ENCODE measurements at places on chromosomes 12 and 14.
A peak's percentile ranks its signal among the peaks of the same experiment; 100 is the strongest.

DNA sequence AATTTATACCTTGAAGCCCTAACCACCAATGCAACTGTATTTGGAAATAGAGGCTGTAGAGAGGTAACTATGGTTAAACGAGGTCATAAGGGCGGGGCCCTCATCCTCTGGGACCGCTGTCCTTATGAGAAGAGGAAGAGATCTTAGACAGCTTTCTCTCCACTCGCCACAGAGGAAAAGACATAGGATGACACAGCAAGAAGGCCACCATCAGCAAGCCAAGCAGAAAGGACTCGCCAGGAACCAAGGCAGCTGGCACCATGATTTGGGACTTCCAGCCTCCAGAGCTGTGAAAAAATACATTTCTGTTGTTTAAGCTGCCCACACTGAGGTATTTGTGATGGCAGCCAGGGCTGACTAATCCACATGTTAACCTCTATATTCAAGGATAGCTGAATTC is 30.4 kb upstream of the BCAT1 start:
- DNase-seq: peak; percentile 38

DNA sequence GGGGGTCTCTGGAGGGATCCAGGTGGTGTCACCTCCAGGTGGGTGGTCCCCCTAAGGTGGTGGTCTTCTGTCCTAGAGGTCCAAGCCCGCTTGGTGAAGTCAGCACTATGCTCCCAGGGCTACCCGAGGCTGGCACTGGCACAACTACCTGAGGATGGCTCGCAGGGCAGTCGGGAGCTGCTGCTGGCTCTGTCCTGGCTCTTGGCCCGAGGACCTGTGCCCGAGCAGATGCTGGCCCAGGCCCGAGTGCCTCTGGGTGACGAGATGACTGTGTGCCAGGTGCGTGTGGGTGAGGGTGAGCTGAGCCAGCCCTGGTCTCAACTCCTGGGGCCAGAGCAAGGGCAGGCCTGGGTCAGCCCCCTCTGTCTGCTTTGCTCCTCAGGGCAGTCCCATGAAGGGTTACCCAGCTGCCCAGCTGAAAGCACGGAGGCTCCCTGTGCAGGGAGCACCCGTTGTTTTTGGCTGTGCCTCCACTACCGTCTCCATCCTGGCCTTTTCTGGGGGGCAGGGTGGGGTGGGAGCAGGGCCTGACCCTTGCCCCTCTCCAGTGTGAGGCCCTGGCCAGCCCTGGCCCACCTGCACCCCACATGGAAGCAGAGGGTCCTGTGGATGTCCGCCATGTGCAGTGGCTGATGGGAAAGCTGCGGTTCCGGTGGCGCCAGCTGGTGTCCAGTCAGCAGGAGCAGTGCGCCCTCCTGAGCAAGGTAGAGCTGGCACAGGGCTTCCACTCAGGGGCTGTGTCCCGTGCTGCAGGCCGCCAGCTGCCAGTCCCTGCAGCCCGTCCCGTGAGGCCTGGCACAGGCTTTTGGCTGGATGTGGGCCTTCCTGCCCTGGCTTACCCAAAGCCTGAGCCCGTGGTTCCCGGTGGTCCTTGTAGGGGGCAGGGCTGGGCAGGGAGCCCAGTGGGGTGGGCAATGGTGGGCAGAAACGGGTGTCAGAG is 1.3 kb downstream of the TEDC1 start:
- DNase-seq: peak; percentile 34

DNA sequence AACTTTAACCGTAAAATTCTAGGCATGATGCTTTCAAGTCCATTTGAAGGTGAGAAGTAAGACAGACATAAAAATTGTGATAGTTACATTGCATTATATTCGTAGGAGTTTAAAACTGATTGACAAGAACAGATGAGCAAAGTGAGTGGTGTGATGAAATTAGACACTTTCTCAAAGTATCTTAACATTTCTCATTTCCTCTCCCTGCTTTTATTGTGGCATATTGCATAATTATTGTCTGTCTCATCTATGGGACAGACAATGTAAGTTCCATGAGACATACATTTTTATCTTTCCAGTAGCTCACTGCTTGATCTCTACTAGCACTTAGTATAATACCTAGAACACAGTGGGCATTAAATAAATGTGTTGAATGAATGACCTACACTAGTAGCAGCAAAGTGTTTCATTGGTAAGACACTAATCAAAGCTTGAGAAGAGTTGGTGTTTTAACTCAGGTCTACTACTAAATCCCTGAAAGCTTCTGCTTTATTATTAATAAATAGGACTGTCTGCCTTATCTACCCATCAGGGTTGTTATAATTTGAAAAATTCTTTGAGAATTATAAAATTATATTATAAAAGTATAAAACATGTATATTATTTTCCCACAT is 19.0 kb downstream of the A2M start:
- DNase-seq: no peak

DNA sequence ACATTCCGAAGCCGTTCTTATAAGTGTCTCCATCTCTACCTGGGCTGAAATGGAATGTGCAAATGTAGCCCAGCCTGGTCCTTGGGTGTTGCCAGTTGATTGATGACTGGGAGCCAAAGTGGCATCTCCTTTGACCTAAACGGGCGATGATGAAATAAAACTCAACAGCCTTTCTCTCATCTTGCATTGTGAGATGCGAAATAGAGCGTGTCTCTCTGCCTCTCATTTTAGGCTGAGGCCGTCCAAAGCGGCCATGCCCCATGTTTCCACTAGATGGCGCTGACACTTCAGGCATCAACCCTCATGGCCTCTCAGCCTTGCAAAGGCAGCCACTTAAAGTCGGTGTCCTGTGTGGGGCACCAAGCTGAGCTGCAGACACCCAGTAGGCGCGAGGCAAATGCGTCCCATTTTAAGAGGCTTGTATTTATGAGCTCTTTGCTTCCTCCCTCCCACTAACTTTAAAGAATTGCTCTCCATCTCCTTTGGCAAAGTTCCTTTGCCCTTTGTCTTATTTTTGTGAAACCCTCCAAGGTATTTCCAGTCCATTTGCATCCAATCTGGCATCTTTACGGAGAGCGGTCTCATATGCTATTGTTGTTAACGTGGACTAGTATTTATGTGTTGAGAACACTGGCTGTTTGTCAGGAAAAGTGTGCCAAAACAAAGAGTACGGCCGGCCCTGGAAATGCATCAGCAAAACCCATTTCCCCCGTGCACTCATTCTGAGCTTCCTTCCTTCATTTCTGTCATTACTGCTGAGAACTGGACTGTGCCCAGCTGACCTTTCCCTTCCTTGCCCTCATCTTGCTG is 25.0 kb downstream of the GPRC5A start:
- peak; percentile 76 for DNase-seq

DNA sequence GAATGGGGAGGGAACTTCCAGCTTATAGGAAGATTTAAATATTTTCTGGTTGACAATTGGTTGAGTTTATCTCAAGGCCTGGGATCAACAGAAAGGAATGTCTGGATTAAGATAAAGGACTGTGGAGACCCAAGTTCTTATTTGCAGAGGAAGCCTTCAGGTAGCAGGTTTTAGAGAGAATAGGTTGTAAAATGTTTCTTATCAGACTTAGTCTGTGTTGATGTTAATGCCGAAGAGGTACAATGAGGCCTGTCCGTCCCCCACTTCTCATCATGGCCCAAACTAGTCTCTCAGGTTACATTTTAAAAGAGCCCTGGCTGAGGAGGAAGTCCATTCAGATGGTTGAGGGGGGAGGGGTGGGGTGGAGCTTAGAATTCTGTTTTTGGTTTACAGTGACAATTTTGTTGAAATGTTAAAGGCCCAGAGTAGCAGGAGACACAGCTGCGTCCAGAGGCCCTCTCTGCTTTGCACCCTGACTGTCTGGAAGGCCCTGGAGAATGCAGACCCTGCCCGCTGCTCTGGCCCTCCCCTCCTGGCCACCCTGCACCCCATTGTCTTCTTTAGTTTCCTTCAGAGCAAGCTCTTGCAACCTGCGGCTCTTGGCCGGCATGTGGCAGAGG is 672.5 kb upstream of the TMEM132C start:
- no peak for DNase-seq

GRCh38 chr12:49553512-49554088 is 14.3 kb downstream of the MCRS1 start:
- DNase-seq: no peak

- no peak for DNase-seq
These were observed 468.4 kb upstream of the FOXG1 start for GRCh38 chr14:28298156-28298555.

DNA sequence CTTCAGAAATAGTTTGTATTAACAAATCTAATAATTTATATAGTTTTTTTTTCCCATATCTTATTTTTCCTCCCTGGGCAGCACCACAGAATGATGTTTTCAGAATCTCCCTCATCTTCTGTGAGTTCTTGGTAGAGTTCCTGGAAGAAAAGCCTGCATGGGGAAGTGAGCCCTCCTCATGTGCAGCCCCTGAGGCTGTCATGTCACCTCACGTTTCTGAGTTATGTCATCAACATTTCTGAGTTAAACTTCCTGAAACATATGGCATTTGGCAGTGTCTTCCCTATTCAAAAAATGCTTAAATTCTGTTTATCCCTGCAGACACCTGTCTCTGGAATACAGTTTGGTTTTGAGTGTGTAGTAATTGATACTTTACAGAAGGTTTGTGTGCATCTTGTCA is 979.0 kb downstream of the TMEM121 start:
- no peak for DNase-seq

- DNase-seq: no peak
These were observed 711.1 kb upstream of the SEL1L start for GRCh38 chr14:82244791-82245190.

DNA sequence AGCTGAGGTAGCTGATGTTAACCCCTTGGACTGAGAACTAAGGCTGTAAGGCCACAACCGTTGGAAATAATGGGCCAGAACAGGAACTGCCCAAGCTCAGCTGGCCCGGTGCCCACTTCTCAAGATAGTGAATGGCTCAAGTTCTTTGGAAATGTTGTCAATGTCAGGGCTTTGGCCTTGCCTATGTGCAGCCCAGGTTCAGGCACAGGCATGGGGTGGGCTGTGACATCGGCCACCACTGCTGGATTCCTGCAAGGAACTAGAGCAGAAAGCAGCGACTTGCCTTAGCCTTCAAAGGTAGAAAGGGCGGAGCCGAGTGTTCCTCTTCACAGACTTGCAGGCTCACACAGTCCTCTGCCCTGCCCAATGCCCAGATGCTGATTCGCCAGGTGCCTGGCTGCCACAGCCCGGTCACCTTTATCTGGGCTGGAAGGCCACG is 291.2 kb downstream of the ZFP36L1 start:
- DNase-seq: no peak

- no peak for DNase-seq
These were observed 270.2 kb downstream of the SSPN start for GRCh38 chr12:26465419-26466097.

GRCh38 chr12:16291032-16291431 is 13.5 kb upstream of the SLC15A5 start:
- DNase-seq: no peak

GRCh38 chr14:99274346-99275221 is 2.6 kb upstream of the BCL11B start:
- peak; percentile 84 for DNase-seq

DNA sequence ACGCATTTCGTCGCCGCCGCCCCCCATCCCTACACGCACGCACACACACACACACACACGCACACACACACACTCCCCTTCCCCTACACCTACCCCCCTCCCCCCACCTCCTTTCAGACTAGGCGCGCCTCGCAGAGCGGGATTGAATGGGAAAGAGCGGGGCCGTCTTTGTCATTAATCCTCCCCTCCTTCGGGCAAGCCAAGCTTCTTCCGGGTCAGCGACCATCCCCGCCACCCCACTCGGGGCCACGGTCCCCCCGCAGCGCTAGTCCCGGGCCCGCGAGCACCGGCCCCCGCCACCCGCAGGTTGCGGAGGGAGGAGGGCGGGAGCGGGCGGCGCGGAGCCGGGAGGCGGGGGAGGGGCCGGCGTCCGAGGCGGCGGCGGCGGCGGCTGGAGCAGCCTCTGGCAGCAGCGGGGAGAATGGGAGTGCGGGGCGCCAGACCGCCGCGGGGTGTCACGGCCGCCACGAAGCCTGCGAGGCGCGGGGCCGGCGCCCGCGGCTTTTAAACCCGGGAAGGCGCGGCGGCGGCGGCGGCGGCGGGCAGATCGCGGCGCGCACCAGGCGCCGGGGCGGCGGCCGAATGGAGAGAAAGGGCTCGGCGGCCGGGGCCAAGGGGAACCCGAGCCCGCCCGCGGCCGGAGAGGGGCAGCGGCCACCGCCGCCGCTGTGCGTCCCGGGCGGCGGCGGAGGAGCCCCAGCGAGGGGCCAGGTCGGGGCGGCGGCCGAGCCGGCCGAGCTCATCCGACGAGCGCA is at the start of gene TTC9:
TTC9 (plus strand) TSS at position 369 of the 755 bp plus-strand sequence; CDS start at position 583, 214 bp downstream.
- no peak for DNase-seq

GRCh38 chr14:75175677-75176141 is 703 bp downstream of the TMED10 start:
- no peak for DNase-seq

DNA sequence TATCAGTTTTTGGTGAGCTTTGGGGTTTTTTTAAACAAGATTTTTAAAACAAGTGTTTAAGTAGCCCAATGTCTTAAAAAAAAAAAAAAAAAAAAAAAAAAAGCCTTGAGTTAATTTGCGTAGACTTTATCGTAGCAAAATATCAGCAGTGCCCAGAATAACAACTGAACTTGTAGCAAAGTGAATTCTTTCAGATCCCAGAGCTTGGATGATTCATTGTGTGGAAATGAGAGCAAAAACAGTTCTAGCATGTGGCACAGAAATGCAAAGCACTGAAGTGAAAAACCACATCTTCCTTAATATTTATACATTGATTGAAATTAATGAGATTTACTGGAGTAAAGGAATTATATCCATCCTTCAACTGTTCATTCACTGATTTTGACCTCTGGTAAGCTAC is 258.1 kb downstream of the EGLN3 start:
- DNase-seq: no peak

- DNase-seq: no peak
These were observed 185.1 kb downstream of the MDGA2 start for GRCh38 chr14:47490353-47490752.

DNA sequence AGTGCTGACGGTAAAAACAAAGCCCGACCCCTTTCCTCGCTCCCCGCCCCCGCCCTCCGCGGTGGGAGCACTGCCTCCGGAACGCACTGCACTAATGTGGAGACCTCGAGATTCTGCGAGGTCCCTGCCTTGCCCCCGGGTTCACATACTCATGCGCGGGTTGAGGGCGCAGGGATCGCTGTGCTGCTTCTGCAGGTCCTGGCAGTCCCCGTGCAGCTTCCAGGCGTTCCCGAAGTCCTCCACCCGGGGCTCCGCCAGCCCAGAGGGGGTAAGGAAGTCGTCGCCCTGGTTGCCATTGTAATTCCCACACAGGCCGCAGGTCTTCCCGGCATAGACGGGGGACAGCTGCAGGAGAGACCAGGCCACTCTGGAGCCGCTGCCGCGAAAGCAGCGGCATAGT is 66.8 kb downstream of the VWF start:
- no peak for DNase-seq

All from left lung (tissue), 14 donors.